ENCODE measurements at places on chromosomes 3 and 15.

- no peak for DNase-seq
These were observed 200.2 kb upstream of the DPH6 start for GRCh38 chr15:35746121-35746520.

- no peak for DNase-seq
These were observed 46.1 kb downstream of the IL16 start for GRCh38 chr15:81242778-81243177.

DNA sequence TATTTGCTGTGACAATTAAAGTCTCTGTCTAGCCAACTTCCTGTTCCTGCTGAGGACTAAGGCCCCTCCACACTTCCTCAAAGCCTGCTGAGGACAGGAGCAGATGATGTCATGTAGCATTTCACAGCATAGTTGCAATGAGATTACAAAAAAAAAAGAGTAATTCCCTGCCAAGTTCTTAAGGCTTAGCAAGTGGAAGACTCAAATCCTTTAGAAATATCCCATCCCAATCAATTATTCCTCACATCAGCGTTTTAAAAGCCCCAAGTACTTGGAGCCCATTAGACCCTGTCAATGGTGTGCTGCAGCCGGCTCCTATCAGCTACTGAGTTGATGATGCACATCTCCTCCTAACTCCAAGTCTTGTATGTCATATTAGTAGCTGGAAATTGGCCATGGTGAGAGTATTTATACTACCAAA, 51.7 kb downstream of the TRANK1 start:
- DNase-seq: no peak

GRCh38 chr3:99012051-99012450, 110.6 kb upstream of the DCBLD2 start:
- no peak for DNase-seq

- DNase-seq: no peak
These were observed 51.5 kb downstream of the CMTM6 start for GRCh38 chr3:32450992-32451659.
